H54 (cell line): ENCODE measurements at places on chromosomes 3 and 15.

DNA sequence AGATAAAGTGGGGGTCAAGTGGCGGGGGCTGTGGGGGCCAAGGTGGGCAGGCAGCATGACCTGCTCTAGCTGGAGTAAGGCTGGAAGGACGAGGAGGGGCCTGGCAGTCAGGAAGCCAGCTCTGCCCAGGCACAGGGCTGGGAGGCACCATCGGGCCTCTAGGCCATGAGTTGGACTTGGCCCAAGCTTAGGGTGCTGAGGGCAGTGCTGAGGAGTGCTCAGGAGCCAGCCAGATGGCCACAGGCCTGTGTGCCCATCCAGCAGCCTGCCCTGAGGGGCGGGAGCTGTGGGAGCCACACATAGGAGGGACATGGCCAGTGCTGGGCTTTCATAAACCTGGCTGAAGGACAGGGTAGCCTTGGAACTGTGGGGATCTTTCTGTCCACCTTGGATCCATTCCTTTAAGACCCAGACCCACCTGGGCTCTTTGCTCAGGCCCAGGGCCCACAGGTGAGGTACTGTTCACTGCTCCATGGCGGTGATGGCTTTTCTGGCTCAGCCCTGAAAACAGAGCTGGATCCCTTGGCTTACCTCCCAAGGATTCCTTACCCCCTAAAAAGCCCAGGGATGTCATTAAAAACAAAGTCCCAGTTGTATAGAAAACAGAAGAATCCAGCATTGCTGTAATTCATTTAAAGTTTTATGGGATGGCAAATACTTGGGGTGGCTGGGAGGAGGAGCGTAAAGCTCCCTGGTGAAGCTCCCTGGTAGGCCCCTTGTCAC, 137.0 kb downstream of the DNAJB8 start:
- DNase-seq: no peak

GRCh38 chr15:74278207-74278606, 42.1 kb downstream of the CCDC33 start:
- no peak for DNase-seq

DNA sequence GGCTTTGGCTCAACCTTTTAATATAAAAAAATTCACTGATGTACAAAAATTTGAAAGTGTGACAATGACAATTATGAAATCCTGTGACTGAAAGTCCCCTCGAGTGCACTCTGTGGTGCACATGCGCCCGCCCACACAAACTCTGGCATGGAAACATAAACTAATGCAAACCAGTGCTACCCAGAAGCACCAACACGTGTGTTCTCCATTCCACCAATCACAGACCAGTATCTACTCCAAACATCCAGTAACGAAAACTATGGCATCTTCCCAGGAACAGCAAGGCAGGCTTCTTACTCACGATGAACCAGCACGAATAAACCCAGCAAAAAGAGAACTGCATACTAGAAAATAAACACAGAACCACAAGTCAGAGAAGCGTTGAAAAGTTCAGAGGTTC, 11.7 kb upstream of the NMB start:
- DNase-seq: no peak

DNA sequence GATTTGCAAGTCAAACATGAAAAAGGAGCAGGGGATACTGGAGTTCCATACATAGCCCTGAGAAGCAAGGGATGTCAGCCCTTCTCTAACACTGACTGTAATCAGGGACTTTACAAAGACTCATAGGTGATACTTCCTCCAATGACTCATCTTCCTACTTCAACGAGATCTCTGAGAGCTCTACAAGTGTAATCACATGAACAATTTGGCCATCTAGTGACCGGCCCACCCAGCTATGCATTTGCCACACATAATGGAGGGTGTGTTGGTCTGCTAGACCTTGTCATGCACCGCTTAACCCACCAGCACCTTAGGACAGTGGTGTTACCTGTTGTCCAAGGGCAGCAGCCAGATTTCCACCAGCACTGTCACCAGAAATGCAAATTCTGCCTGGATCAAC, 75.3 kb downstream of the NCEH1 start:
- DNase-seq: no peak

DNA sequence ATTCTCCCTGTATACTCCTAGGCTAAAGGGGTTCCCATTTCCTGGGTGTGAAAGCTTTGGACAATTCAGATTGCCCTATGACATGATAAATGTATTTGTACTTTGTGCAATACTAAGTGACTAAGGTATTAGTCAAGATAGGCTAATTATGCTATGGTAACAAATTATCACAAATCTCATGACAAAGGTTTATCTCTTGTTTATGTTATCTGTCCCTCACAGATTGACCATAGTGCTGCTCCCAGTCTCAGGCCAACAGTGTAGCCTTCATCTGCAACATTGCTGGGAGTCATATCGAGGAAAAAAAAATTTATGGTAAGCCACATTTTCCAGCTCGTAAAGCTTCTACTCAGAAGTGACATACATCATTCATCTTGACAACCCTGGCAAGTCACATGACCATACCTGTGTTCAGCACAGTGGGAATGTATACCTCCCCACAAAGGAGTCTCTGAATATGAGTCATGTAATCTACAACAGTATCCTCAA, 346.2 kb downstream of the IGSF11 start:
- DNase-seq: no peak

DNA sequence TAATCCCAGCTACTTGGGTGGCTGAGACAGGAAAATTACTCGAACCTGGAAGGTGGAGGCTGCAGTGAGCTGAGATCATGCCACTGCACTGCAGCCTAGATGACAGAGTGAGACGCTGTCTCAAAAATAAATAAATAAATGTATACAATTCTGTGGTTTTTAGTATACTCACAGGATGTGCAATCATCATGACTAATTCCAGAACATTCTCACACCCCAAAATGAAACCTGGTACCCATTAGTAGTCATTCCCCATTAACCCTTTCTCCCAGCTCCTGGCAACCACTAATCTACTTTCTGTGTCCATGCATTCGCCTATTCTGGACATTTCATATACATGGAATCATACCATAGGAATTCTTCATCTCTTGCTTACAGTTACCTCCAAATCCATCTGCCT, 44.5 kb downstream of the LRRFIP2 start:
- no peak for DNase-seq

- DNase-seq: peak; percentile 18
Measured at GRCh38 chr3:40317061-40317855, 7.8 kb downstream of the EIF1B start.

- DNase-seq: no peak
Measured at GRCh38 chr15:50066202-50066601, 52.8 kb downstream of the ATP8B4 start.

- no peak for DNase-seq
Measured at GRCh38 chr15:58870451-58870850, 63.0 kb downstream of the SLTM start.

DNA sequence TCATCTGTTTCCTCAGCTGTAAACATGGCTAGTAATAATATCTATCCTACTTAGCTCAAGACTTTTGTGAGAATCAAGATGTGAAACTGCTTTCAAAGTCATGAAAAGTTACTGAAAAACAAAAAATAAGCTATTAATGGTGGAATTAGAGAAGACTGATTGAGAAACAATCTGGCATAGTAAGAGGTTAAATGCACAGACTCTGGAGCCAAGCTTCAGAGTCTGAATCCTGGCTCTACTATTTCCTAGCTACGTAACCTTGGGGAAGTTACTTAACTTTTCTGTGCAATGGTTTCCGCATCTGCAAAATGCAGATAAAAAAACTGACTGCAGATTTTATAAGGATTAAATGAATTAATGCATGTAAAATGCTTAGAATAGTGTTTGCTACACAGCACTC, 28.8 kb downstream of the LRRFIP2 start:
- no peak for DNase-seq

DNA sequence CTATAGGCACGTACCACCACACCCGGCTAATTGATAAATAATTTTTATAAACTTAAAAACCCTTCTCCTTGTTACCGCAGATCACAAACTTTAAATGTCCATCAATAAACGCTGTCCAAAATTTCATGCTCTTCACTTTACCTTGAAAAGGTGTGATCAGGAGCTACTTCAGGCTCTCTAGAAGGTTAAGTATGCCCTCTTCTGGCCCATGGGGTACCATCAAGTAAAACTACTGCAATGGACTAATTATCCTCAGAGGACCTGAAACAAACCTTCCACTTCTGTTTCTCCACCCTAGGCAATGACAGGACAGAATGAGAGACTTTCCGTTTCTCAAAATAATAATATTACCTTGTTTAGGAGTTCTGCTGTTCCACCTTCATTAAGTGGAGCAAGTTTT, 9.2 kb downstream of the LZTFL1 start:
- no peak for DNase-seq

DNA sequence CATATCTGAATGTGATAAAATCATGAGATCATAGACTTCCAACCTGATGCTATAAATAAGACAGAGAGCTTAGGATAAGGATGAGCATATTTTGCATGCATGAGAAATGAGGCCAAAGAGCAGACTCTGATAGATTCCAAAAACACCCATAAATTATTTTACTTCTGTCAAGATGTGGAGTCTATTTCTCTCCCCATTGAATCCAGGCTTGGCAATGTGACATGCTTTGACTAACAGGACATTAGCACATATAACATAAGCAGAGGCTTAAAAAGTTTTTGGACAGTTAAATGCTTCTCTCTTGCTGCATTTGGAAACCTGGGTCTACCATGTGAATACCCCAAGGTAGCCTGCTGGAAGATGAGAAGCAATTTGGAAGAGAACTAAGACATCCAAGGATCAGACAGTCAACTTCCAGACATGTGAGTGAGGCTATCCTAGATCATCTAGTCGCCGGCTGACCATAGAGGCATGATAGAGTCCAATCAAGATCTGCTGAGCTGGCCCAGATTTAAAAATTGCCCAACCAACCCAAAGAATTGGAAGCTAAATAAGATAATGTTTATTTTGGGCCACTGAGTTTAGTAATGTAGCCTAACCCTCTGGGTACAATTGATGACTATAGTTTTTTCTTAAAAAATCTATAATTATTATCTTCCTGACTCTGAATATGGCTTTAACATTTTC, 30.3 kb downstream of the MYLK start:
- no peak for DNase-seq

DNA sequence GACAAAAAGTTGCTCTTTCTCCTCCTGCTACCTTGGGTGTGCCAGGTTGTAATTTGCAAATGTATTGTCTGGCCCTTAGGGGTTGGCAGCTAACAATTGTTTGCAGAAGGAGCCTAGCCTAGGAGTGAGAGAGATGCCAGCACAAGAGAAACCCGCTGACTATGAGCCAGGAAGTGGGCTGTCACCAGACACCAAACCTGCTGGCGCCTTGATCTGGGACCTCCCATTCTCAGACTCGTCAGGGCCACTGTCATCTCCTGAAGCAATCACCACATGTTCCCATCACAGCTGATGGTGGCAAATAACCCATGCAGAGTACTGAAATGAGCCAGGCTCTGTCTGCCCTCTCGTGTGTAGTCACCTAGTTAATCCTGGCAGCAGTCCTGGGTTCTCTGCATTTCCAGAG, 406.4 kb upstream of the NPAP1 start:
- DNase-seq: no peak

- no peak for DNase-seq
Measured at GRCh38 chr3:128355543-128355919, 111.2 kb downstream of the DNAJB8 start.

- no peak for DNase-seq
Measured at GRCh38 chr3:72890166-72890925, 2.5 kb downstream of the GXYLT2 start.

- no peak for DNase-seq
Measured at GRCh38 chr3:133412183-133413132, 12.6 kb downstream of the BFSP2 start.

DNA sequence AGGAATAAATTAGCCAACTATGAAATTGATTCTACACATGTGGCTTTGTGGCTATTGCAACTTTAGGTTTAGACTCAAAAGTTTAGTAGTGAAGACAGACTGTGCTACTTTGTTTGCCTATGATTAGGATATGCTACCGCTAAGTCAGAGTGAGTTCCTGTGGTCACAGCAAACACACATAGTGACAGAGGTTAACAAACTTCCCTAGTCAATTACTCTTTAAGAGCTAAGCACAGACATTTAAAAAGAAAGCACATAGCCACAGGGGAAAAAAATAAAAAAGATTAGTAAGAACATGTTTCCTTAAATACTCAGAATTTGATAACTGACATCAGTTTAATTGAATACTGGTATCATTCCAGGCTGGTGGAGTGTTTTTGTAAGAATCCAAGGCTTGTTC, 207.1 kb downstream of the GBE1 start:
- DNase-seq: no peak

DNA sequence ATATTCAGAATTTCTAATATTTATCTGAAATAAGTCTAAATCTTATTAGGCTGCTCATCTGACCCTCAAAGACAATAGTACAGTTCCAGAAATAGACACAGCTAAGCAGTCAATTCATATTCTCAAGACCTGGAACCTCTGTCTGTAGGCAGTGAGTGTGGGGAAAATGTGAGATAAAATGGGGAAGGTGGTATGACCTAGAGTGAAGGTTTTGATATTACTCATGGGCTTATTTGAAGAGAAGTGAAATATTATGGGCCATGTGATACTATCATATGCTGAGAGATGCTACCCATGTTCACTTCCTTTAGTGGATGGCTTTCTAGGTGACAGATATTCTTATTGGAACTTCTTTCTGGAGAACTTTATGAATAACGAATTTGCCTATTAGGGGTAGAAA, 33.5 kb downstream of the TGFBR2 start:
- no peak for DNase-seq

GRCh38 chr3:119672776-119673175, 4.4 kb downstream of the COX17 start:
- DNase-seq: no peak

DNA sequence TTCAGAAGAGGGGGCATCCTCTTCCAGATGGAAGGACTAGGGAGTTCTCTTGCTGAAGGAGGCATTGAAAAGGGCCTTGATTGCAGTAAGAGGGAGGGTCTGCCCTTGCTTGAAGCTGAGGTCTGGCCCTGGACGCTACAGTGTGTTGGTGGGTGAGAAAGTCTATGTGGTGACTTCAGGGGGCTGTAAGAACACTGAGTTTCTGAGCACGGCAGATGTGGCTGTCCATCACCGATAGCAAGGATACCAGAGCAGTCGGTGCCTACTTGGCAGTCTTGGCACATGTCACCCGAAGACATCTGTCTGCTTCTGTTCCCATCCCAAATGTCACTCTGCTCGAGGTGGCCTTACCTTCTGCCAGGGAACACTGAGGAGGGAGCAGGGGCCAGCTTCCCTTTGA, 631.1 kb upstream of the CFAP20DC start:
- no peak for DNase-seq

GRCh38 chr3:101828691-101829436, 20.4 kb upstream of the NFKBIZ start:
- no peak for DNase-seq

DNA sequence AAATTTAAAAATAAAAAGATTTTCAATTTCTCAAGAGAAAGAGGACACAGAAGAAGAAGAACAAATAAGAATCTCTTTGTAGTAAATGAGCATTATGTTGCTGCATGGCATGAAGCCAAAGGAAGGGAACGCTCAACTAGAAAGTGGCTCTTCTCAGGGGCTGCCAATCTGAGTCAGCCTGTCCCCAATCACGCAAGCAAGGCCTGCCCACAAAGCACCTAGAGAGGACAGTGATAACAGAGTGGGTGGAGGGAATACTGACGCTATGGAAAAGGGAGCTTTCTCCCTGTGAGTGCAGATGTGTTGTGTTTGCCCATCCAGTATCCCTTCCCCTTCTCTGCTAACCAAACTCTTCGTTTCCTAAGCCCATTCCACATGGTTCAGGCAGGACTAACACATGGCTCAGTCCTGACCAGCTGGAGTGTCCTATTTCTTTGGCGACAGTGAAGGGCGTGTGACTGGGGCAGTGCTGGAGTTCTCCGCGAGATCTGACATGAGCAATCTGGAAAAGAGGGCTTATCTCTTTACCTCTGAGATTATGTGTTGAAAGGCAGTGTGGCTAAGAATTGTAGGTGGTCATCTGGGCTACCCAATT, 14.2 kb downstream of the FBN1 start:
- no peak for DNase-seq
